ENCODE measurements at places on chromosomes 5 and 9.

- no peak for DNase-seq
Measured at GRCh38 chr5:150600616-150601490, 39.6 kb upstream of the SYNPO start.

- no peak for DNase-seq
Measured at GRCh38 chr5:17039170-17039569, 103.1 kb upstream of the MYO10 start.

DNA sequence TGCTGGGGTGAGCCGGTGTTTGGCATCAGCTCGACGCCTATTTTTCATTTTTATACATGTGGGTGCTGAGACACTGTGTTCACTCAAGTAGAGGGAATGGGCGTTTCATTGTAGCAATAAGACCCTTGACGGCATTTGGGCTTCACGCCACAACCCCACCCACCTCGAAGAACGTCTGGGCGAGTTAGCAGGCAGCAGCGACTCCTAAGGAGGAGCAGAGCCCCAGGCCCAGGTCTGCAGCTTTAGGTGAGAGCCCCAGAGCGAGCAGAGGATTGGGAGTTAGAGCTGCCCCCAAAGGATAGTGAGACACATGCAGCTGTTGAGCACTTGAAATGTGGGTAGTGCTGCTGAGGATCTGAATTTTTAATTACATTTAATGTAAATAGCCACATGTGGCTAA is 1.6 kb upstream of the ZFP62 start:
- DNase-seq = no peak

GRCh38 chr5:32325062-32325461 is 12.3 kb upstream of the MTMR12 start:
- DNase-seq = no peak

DNA sequence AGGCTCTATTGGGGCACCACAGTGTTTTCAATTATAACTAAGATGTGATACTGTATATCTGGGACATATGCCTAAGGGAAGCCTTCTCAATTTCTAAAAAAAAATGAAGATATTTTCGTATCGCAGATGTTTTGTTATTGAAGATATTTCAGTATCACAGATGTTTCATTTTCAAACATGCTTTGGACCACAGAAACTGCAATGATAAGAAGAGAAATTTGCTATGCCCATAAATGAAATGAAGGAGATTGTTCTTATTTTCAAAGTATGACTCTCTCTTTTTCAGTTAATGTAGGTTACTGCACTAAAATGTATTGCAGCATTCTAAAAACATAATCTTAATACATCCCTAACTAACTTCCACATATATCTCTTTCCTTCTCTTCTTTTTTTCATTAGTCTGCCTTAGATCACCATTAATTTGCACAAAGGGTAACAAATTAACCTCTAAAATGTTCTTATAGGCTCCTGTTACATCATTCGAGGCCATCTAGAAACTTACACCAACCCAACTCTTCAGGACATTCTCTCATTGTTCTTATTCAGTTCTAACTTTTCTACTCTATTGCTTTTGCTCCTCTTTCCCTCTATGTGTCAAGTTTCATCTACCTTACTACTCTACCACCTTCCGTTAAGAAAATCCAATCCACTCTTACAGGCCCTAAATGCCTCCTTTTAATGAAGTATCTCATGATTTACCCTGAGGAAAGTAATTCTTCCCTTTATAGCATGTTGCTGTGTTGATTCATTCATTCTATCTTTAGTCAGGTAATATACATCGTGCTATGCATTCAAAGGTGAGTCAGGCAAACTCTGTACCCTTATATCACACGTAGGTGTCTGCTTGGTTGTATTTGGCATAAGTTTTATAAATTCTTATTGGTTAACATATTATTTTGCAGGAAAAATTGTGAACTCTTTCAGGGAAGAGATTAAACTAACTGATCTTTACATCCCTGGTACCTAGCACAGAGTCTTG is 70.5 kb downstream of the ST8SIA4 start:
- DNase-seq = no peak

GRCh38 chr5:136521696-136522095 is 156.4 kb upstream of the TRPC7 start:
- no peak for DNase-seq

GRCh38 chr5:170252720-170253350 is 20.1 kb downstream of the C5orf58 start:
- no peak for DNase-seq

DNA sequence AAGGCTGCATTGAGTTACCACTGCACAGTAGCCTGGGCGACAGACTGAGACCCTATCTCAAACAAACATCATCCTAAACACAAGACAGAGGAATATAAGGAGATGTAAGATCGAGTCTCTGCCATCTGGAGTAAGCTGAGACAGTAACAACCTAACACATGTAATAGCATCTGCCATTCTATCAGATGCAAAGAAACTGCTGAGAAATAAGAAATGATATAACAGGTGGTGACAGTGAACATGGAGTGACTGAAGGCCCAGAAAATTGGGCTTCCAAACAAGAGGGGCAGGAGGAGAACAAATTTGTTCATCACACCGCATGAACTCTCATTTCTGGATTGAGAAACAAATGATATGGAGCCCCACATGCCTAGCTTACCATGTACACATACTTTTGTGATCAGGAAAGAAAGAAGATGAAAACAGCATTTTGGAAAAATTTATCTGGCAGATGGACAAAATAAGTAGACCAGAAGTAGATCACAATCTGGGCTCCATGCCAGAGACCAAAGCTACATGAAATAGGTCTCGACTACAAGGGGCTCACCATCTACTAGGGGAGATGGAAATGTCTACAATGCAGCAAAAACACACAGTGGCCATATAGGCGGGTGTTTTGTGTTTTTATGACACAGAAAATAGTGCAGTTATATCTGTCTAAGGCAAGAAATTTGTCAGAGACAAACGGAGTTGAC is 45.5 kb downstream of the ECPAS start:
- no peak for DNase-seq

DNA sequence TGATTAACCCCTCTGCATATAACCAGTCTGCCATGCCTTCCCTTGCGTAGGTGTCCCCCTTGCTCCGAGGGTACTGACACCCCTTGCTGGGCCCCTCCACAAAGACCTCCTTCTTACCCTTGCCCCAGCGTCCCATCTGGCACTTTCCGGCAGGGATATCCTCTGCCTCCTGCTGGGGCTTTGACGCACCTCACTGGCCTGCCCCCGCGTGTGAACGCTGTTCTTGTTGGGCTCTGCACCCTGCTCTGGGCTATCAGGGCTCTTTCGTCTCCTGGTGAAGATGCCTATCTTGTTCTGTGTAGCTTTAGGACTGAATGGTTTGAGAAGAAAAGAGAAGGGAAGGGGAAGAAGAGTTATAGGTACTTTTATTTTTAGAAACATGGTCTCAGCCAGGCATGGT is 53.0 kb downstream of the SUB1 start:
- no peak for DNase-seq

- DNase-seq = no peak
Measured at GRCh38 chr9:126490871-126491567, 122.7 kb upstream of the LMX1B start.

DNA sequence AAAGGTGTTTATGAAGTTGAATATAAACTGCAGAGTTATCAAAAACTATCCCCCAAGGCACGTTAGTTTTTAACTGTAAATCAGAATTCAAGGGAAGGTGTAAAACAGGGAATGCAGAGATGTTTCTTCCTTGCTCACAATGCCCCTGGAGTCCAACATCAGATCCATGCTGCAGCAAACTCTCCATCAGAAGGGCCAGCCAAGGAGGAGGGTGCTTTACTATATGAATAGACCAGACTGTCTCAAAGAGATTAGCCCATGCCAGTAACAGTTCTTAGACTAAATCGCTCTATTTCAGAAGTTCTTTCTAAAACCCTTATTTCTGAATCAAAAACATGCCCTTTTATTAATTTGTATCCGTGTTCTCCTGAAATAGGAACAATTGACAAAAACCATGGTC is 362.8 kb upstream of the RPS23 start:
- no peak for DNase-seq

- DNase-seq = no peak
Measured at GRCh38 chr9:105636331-105636730, 25.9 kb upstream of the TAL2 start.

GRCh38 chr5:177520916-177521513 is 4.3 kb upstream of the DDX41 start:
- DNase-seq = no peak

GRCh38 chr9:117258184-117258866 is 156.5 kb downstream of the ASTN2 start:
- no peak for DNase-seq

- DNase-seq = no peak
Measured at GRCh38 chr9:110446171-110446570, 108.5 kb upstream of the TXNDC8 start.

GRCh38 chr5:159899067-159900049 is 16.9 kb upstream of the ADRA1B start:
- no peak for DNase-seq

GRCh38 chr5:143170104-143170503 is 233.4 kb downstream of the NR3C1 start:
- no peak for DNase-seq

GRCh38 chr9:125659954-125660353 is 47.1 kb downstream of the MAPKAP1 start:
- DNase-seq = no peak

DNA sequence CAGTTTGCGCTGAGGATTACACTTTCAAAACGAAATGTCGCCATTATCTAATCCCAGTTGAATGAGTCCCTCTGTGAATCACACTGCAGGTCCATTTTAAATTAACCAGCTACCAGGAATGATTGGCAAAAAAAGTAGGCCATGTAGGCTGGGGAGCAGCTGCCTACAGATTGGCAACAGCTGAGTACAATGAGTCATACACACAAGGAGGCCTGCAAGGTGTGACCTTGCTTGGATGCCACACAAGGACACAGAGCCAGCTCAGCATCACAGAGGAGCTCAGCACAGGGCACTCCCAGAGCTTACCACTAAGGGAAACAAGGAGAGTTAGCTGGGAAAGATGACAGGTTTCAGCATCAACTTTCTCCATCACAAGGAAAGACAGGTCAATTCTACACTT is 12.9 kb downstream of the HAVCR1 start:
- DNase-seq = no peak

- DNase-seq = no peak
Measured at GRCh38 chr5:120361941-120362340, 102.2 kb upstream of the PRR16 start.

DNA sequence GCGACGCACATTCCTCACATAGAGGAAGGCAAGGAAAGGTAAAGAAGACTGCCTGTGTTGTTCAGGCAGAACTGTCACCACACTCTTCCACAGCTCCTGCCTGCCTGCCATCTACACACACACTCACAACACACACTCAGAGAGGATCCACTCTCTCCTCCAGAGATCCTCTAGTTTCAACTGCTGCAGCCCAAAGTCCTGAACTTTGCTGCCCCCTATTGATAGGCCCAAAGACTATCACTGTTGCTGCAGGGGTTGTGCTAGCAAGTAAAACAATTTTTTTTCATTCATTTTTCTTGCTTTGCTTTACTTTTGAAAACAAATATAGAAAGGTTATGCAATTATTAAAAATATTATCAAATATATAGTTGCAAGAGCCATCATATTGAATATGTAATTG is 5.9 kb upstream of the CFAP90 start:
- DNase-seq = no peak

DNA sequence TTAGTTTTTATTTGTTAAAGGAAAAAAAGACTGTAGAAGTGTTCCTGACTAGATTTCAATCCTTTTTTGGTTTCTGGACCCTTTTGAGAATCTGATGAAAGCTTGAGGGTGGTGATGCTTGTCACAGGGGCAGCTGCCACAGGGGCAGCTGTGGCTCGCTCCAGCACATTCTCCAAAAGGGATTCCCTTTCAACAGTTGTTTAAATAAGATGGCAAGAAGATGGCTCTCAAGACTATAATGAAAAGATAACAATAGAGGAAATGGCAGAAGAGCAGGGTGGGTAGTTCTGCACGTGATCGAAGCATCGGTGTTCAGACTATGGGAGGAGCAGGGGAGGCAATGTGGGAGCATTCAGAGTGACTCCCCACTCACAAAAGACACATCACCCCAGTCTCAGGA is 46.5 kb upstream of the TNFAIP8 start:
- DNase-seq = no peak

Measured in esophagus squamous epithelium (tissue), 5 donors.